ENCODE measurements at places on chromosomes 2 and 18.

GRCh38 chr2:178194600-178195389 is 483 bp downstream of the OSBPL6 start:
- peak; percentile 50 for DNase-seq

DNA sequence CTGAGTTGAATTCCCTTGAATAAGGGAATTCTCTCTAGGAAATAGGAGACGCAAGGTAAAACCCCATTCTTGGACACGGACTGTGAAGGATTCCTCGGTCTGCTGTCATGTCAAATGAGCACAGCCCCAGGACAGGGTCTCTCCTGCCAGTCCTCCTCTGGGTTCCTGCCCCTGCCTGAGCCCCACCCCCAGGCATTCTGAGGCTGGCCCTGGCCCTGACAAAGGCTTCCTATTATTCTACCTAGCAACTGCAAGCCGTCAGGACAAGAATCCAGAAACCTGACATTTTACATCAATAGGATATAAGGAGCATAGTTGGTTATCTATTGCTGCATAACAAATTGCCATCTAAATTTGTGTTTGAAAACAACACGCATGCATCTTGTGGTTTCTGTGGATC is 253.3 kb upstream of the AGAP1 start:
- DNase-seq, result no peak

- DNase-seq, result no peak
These were observed 1.5 kb downstream of the ACKR3 start for GRCh38 chr2:236571145-236571544.

- peak; percentile 93 for DNase-seq
These were observed 36.8 kb downstream of the MOGAT1 start for GRCh38 chr2:222708274-222708710.

- no peak for DNase-seq
These were observed 211.7 kb upstream of the LRATD1 start for GRCh38 chr2:14420851-14421250.

DNA sequence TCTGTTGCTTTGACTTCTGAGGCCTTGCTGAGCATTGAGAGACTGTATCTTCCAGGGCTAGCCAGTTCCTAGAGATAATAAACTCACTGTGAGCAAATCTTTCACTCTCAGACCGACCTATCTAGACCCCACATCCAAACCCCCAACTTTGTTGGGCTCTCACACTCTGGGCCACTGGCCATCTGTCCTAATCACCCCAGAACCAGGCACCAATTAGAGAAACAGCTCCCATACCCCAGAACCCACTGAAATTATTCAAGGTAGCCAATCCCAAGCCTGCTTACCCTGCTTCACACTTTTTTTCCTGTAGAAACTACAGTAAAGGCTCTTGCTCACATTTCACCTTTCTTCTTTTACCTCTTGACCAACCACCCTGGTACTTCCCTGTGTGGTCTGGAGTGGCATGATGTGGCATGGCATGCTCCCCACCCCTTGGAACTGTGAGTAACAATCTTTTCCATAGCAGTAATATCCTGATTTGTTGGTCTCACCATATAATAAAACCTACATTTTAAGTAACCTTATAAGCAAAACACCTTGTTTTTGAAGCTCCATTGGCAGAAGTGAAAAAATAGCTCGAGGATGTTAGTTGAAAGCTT is 55.2 kb downstream of the ANKRD12 start:
- no peak for DNase-seq

DNA sequence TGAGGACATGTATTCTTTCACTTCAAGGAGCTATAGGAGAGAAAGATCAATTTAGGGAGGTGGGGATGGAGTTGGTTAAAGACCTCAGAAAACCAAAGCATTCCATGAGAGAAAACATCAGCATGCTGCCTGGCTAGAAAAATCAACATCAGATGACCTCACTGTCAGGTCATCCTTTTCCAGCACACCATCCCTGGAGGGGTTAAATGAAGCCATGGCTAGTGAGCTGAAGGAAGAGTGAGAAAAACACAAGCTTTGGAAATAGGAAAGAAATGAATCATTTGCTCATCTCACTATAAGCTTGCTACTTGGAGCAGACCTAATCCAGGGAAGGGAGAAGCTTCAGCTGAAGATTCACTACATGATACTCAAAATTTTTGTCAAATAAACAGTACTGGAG is 109.5 kb upstream of the ITGB6 start:
- DNase-seq, result no peak

DNA sequence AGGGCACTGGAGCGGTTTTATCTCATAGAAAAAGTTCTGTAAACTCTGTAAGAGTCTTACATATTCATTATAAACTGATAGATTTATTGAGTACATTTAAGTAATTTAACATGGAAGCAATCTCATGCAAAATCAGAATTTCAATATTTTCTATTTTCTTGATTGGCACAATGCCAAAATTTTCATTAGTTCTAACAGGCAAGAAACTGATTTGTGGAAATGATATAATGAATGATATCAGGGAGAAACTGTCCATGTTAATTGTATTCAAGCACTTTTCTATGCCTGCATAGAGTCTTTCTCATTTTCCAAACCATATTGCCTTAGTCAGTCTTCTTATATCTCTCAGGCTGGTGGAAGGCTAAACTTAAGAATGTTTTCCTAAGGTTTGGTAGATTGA is 23.0 kb upstream of the SPAG16 start:
- DNase-seq, result no peak

GRCh38 chr2:65380255-65380654 is 52.1 kb downstream of the SPRED2 start:
- DNase-seq, result no peak

GRCh38 chr2:151363709-151364108 is 6.3 kb downstream of the TNFAIP6 start:
- peak; percentile 24 for DNase-seq

DNA sequence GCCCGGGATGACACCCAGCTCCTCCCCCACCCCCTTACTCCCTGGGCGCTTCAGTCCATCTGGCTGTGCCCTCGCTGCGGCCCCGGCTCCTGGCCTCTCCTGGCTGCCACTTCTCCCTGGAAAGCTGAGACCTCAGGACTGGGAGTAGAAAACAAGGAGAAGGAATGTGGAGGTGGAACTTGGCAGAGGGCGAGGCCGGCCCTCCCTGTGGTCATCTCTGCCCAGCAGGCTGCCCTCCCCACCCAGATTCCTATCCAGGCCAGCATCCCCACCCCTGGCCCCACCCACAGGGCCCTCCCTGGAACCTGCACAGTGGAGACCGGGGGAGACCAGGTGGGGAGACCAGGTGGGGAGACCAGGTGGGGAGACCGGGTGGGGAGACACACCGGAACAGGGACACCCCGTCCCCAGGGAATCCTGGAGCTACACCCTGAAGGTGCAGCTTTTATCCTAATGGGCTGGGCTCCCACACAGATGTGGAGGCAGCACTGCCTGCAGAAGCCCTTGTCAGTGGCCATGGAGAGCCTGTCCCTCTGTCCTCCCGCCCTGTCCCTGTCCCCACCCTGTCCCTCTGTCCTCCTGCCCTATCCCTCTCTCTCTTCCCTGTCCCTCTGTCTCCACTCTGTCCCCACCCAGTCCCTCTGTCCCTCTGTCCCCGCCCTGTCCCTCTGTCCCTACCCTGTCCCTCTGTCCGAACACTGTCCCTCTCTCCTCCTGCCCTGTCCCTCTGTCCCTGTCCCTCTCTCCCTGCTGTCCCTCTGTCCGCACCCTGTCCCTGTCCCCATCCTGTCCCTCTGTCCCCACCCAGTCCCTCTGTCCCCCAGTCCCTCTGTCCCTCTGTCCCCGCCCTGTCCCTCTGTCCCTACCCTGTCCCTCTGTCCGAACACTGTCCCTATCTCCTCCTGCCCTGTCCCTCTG is 157.1 kb downstream of the PXDN start:
- DNase-seq, result no peak

- DNase-seq, result no peak
These were observed 368.0 kb upstream of the FAM98A start for GRCh38 chr2:33967103-33967502.

DNA sequence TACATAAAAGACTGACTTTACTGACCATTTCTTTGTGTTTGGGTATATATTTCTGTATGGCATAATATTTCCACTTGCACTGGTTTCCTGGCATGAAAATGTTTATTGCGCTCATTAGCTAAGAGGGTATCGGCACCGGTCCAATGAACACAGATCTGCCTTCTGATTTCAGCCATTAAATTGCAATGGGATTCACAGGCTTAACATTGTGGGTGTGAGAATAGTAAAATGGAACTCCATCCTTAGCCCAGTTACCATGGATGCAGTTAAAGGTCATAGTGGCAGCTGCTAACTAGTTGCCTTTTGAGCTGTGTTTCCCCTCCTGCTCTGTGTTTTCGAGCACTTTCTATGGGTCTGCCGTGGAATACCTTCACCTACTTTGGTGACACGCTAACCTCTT is 352.6 kb upstream of the POU3F3 start:
- no peak for DNase-seq

DNA sequence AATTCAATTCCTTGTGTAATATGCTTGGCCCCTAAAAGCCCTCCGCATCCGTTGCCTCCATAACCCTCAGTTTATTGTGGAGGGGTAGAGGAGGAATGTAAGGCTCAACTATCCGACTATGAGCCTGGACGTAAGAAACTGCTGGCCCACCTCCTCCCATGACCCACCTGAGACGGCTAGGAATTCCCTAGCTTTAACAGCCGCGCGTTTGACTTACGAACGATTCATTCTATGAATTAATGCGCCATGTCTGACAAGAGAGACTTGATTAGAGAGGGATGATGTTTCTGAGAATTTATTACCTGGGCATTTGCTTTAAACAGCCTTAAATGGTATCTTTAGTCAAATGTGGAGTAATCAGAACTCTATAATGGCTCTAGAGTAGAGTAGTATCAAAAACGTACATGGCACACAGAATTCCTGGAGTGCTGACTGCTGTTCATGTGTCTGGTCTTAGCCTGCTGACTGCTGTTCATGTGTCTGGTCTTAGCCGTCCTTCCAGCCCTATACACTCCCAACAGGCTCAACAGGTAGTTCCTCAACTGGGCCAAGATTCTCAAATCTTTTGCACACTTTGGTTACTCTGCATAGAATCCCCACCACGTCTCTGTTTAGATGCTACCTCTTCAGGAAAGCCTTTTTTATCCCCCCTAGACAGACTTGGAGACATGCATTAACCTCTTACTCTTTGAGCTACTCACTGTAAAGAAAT is 899 bp upstream of the GFPT1 start:
- DNase-seq, result no peak

- DNase-seq, result no peak
These were observed 37.1 kb downstream of the PAPOLG start for GRCh38 chr2:60793169-60793568.

DNA sequence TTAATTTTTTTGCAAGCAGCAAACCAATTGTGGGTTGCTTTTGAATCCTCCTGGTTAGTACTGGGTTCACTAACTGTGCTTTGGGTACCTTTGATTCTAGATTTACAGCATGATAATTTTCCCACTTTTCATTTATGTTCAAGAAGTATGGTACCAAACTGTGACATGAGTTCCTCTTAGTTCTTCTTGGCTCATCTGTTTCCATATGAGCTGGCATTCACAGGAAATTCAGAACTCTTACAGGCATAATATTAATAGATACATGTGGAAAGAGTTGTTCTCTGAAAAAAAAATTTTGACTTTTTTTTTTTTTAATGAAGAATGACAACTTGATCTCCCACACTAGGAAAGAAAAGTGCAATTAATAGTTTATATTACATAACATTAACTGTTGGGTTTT is 59.4 kb downstream of the FMNL2 start:
- DNase-seq, result no peak

- DNase-seq, result no peak
These were observed 153.9 kb upstream of the NDUFV2 start for GRCh38 chr18:8948471-8949149.

Measured in testis (tissue), 5 donors.